ENCODE measurements at places on chromosomes 4 and X.

DNA sequence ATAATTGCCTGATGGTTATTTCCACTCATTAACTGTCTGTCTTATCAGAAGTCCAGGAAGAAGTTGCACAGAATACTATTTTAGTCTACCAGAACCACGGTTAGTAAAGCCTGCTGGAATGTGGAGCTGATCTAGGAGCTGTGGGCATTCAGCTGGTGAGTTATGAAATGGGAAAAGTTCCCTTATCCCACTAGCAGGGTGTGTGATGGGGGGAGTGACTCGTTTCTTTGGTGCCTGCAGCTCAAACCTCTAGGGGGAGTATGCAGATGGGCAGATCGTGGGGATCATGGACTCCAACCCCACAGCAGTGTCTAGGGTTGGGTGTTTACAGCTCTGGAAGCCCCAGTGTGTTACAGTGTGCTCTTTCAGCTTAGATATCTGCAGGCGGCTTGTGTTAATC is 305.7 kb upstream of the BOD1L1 start:
- DNase-seq: peak; percentile 64

GRCh38 chrX:38987198-38987651 is 186.0 kb downstream of the MID1IP1 start:
- DNase-seq: peak; percentile 61

DNA sequence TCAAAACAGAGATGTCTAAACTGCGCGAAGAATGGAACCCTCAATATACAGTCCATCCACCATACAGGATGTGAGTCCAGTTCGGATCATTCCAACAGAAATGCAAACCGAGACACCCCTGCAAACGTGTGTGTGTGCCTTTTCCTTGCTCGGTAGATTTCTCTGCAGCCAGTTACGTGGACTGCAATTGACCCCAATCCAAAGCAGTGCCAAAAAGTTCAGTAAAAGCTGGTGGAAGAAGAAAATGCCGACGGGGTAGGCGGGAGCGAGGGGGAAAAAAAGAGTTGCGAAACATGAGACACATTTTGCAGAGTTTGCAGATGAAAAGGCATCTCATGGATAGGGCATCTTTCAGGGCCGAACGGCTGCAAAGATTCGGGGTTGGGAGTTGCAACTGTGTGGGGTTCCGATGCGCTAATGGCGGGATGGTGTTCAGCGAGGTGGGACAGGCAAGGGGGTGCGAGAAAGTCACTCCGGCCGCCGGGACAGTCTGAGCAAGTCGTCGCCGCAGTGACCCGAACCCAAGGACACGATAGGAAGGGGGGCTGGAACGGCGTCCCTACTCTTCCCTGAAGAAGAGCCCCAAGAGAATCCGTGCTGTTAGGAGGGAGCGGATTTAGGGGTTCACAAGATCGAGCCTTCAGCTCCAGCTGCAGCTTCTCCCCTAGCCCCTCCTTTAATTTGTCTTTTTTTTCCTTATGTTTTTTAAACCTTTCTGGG is 3.8 kb downstream of the PHOX2B start:
- DNase-seq: no peak

- no peak for DNase-seq
Measured at GRCh38 chrX:120029354-120029753, 48.1 kb downstream of the RHOXF2B start.

DNA sequence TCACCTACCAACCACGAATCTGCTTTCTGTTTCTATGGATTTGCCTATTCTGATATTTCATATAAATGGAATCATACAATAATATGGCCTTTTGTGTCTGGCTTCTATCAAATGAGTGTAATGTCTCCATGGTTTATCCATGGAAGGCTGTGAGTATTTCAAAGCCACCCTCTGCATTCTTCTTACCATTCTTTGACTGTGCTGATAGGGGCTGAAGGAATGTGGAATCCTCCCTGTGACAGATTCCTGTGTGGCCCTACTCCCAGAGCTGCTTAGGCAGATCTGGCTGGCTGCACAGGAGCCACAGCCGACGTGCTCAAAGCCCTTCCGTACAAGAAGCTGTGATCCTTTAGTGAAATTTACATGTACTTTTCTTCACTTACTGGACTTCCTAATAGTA is 163.2 kb downstream of the HS6ST2 start:
- DNase-seq: no peak

DNA sequence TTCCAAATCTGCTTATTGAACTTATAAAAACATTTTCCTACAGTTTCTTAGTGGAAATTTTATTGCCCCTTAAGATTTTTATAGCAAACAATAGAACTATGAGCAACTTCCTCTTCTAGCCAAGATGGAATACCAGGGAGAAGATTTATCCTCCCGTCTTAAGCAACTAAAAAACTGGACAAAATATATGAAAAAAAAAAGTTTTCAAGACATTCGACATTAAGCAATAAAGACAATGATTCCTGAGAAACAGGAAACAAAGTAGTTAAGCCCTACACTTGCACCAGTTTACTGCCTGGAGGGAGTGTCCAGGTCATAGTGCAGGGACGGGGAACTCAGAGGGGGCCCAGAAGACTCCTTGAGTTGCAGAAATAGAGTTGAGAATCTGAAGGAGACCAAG is 516.1 kb upstream of the DIPK2B start:
- no peak for DNase-seq

DNA sequence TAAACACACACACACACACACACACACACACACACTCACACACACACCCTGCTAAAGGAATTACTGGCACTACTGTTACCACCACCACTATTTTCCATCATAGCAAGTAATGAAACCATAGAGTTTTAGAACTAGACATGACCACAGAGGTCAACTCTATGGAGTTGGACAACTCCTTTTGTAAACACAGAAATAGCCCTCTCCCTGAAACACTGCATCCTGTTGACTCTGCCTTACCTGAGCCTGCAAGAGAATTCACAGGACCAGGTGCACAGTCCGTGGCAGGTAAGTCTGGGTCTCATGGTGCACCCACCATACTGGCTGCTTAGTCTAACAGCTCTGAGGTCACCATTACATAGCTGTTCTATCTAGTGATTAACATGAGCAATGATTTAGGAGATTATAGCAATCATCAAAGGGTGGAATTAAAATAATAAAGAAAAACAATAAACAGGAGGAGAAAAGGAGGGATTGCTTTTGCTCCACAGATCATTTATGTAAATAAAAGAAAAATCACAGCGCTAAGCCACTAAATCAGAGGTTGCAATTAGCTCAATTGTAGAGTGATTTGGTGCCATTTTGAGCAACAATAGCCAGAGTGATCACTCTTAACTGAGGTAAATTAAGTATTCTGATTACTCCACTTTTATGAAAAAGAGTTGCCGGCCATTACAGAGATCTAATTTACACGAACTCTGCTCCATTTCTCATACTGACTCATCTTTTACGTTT is 340.0 kb upstream of the RASGEF1B start:
- DNase-seq: no peak

- DNase-seq: no peak
Measured at GRCh38 chr4:7223541-7223940, 31.2 kb downstream of the SORCS2 start.

DNA sequence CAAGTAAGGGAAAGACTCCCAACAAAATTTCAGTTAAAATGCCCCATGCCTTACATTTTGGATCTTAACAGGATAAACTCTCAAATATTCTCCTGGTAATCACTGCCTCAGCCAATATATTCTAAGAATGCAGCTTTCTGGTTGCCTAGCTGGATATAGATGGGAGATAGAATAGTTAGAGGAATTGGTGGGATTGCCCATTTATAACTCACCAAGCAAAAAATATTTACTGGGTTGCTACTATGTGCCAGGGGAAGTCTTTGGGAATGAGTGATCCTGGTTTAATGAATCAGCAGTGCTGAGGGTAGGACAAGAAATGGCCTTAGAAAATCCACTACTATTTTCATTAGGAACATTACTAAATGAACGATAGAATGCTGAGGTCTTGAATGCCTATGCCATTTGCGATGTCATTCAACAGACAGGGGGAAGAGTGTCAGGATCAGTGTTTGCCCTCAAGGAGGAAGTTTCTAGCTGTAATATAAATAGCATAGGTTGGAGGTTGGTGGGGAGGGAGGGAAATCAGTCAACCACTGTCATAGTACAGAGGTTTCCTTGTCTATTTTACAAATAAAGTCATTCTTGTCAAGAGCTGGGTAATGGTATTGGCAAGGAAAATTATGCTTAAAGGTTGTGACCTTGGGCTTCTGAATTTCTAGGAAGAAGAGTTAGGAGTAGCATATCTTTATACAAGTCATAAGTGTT is 63.5 kb downstream of the ENOPH1 start:
- peak; percentile 71 for DNase-seq

- DNase-seq: peak; percentile 68
Measured at GRCh38 chrX:115564243-115564642, 3.3 kb downstream of the PLS3 start.

- no peak for DNase-seq
Measured at GRCh38 chr4:13117185-13117584, 367.0 kb downstream of the RAB28 start.

GRCh38 chr4:930827-931193 is 1.3 kb downstream of the GAK start:
- DNase-seq: no peak

DNA sequence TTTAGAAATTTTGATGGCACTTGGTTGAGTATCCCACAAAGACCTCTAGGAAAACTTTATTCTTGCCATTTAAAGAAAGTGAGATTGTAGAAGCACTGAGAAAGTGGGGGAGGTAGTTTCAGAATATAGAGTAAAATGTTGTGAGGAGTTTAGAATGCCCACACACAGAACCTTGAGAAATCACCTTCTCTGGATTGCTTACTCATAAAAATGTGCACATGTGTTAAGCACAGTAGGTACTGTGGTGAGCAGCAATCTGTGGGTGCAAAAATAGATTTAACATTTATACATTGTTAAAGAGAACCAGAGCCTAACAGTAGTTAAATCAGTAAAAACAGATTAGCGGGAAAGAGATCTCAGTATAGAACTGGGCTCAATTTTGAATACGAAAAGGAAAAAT is 201.2 kb upstream of the NWD2 start:
- DNase-seq: no peak
